ENCODE measurements at places on chromosomes 5 and 9. TPM values are rescaled to one million over a fixed set of nuclear protein-coding genes. Genes with fewer than 3 reads are reported as not detected.

The PGM5 gene
- total RNA-seq, result 69.4 TPM

The CCDC171 gene
- 5.7 TPM for total RNA-seq

The IFNB1 gene
- total RNA-seq, result not detected

The EPB41L4A gene
- 21.4 TPM for total RNA-seq

The ACTBL2 gene
- not detected for total RNA-seq

The NOTCH1 gene
- total RNA-seq, result 69.4 TPM

The TAS2R1 gene
- not detected for total RNA-seq

The ZDHHC11B gene
- total RNA-seq, result 1.0 TPM

The KCNIP1 gene
- 4.2 TPM for total RNA-seq

The PLEKHG4B gene
- total RNA-seq, result 0.52 TPM

The TMEM232 gene
- 1.6 TPM for total RNA-seq

The HNRNPAB gene
- total RNA-seq, result 44.4 TPM

The SELENOP gene
- 179 TPM for total RNA-seq

The PCDHB12 gene
- 1.6 TPM for total RNA-seq
